CD4-positive, alpha-beta T cell treated with Interleukin-17A for 1 hour (primary cell): ENCODE measurements at places on chromosomes 7 and 10.

GRCh38 chr7:71627651-71628050 is 495.7 kb downstream of the GALNT17 start:
- no peak for DNase-seq

- no peak for DNase-seq
These were observed 102.2 kb upstream of the CTTNBP2 start for GRCh38 chr7:117975476-117975875.

- DNase-seq = no peak
These were observed 177.4 kb upstream of the PLXDC2 start for GRCh38 chr10:19638896-19639233.

DNA sequence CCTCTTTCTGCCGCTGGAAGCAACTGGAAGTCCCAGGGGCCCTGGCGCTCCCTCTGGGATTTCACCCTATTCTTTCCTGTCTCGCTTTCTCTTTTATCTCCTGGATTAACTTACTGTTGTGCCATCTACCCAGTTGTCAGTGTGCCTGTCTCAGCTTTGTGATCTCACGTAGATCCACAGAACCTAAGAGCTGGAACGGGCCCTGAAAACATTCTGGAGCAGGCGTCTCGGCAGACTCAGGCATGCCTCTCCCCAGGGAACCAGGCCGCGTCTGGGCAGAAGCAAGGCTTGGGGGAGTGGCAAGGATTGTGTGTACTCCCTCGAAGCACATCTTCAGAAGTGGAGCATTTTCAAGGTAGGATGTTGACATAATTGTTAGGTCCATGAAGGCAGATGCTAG is 87.2 kb downstream of the KCNMA1 start:
- no peak for DNase-seq

DNA sequence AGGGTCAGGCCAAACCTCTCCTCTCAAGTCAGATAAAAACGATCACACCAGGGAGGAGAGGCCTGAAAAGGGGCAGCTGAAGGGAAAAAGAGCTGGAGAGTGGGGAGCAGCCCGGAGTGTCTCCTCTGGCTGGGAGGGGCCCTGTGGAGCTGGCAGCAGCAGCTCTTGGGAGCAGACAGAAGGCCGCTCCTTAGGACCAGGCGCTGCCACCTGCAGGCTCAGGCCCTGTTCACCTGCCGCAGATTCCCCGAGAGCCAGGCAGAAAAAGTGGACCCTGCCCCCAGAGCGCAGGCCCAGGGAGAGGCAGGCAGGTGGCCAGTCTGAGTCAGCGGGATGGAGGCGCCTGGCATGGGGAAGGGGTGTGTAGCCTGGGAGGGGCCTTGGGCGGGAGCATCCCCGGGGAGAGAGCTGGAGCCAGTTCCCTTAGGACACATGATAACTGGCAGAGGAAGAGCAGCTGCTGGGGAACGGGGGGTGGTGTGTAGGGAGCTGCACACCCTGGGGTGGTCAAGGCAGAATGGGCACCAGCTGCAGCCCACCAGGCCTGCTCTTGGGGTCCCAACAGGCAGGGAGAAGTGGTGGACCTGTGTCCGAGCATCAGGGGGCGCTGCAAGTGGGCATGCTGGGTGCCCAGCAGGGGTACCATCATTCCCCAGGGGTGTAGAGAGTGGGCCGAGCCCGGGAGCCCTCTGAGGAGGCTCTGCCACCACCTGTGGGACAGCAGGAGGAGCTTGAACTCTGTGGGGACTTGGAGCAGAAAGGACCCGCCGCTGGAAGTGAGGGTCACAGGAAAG is 177.2 kb upstream of the RHEB start:
- no peak for DNase-seq

GRCh38 chr7:75993689-75994387 is 557 bp downstream of the TMEM120A start:
- DNase-seq = peak; percentile 14

DNA sequence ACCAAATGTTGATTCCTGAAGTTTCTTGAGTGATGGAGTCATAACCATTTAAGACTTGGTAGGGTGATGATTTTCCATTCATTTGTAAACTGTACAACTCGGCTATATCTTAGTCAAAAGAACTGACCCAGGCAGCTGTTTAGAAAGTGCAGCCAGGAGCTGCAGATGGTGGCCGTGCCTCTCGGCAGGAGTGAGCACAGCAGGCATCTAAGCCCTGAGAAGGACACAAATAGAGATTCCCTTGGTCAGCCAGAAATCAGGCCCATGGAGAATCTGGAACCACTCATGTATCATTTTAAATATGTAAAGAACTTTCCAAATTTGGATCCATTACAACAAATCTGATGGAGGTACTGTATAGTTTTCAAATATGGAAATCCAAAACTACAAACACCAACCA is 177.0 kb upstream of the AKR1E2 start:
- no peak for DNase-seq

GRCh38 chr7:108112683-108113082 is 17.5 kb downstream of the LAMB4 start:
- no peak for DNase-seq

DNA sequence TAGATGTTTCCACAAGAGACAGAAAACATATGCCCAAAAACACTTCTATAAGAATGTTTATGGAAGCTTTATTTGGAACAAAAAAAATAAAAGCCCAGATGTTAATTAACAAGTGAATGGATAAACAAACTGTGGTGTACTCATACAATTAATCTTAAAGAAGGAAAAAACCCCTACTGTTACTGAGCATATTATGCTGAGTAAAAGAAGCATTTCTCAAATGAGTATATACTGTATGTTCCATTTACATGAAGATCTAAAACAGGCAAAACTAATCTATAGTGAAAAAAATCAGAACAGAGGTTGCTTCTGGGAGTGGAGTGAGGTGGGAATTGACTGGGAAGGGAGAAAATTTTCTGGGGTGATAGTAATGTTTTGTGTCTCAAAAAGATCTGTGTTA is 15.5 kb upstream of the ANK3 start:
- no peak for DNase-seq

DNA sequence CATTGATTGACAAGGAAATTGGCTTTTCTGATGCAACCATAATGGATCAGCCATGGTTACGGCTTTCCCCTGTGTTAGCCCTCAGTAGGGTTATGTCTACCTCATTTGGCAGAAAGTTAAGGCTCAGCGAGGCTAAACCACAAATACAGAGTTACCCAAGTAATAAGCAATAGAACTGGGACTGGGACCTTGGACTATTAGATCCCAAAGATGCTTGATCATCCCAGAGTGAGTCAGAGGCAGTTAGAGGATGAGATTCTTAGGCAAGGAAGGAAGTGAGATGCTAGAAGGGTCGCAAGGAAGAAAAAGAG is 401.4 kb downstream of the TNS3 start:
- DNase-seq = no peak

DNA sequence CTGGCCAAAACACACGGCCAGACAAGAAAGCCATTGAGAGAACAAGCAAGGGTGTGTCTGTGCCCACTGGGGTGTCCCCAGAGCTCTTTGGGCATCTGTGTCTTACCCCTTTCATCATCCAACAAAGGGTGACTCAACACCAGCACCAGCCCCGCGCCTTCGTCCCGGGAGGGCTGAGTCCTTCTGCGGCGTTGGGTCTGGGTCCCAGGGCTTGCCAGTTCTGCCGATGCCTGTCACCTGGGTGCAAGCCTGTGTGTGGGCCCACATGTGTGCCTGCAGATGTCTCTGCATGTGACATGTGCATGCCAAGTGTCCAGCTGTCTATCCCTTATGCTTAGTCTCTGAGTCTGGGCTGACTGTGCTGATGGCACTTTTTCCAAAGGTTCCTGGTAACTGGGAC is 24.4 kb upstream of the ELN start:
- no peak for DNase-seq

DNA sequence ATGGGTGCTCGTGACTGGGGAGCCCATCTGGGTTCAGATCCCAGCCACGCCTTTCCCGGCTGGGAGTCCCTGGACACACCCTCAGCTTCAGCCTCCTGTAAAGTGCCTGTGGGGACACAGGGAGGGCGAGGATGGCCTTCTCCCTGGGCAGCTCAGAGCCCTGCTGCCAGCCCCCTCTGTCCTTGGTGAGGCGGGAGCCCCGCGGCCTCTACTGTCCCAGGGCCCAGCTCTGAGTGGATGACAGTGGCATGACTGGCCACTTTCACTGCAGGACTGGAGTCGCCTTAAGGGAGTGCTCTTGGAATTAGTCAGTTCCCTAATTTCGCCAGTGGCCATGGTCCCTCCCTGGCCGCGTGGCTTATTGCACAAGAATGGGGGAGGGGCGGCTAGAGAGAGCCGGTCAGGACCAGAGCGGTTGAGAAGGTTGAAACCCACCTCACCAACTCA is 4.6 kb downstream of the BRI3 start:
- no peak for DNase-seq

DNA sequence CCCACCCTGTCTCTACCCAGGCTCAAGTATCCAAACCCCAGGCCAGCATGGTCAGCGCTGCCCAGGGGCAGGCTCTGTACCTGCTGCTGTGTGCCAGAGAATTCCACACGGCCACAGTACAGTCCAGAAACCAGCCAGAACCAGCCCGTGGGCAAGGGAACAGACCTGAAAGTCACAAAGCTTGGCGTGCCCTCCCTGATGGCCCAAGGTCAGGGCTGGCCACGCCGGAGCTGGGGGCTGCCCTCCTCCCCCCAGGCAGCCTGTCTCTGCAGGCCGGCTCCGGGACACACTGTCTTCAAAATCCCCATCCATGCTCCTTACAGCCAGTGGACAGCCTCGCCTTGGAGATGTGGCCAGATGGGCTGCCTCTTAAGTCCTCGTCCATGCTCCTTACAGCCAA is 78.4 kb downstream of the CTBP2 start:
- no peak for DNase-seq

DNA sequence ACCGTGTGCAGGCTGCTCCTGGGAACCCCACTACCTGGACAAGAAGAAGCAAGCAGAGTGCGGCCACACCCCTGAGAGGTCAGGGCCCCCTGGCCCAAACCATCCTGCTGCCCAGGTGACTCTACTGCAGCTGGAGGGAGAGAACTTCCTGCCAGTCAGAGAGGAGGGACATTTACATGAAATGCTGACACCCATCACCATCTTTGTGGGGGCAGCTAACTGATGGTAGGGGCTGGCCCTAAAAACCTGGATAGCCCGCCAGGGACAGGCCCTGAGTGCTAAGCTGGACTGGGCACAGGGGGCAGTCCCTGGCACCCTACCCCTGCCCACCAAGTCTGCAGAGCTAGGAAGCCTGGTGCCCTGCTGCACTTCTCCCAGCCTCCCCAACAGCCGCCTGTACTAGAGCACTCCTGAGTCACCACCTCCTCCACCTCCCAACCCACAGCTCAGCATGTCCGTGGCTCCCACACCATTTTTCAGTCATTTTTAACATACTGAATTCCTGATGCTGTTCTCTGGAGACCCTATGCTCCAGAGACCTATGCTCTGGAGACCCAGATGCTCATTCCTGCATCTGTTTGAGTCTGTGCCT is 27.5 kb downstream of the DPCD start:
- DNase-seq = no peak

- no peak for DNase-seq
These were observed 84.1 kb downstream of the MDFIC start for GRCh38 chr7:115005953-115006352.

DNA sequence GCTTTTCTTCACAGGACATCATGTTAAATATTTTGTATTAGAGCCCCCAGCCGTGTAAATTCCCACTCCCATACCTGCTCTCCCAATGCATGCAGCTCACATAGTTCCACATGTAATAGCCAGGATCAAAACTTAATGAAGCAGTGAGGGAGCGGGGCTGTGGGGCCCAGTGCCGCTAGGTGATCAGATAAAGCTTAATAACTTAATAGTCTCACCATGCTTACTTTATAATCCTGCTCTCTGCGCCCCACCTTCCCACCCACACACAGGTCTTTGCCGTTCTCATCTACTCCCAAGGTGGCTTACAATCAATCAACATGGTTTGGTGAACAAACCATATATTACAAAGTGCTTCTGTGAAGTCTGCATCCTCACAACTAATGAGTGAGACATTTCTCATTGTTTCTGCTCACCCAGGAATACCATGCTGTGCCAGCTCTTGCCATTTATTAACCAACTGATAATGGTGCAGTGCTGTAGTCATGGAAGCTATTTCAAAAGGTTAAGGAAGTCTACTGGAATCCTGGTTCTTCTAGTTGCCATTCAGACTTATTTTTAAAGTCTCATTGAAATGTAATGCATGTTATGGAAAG is 156.4 kb downstream of the CTTNBP2 start:
- DNase-seq = no peak

GRCh38 chr7:17498230-17498629 is 199.8 kb downstream of the AHR start:
- DNase-seq = no peak

- no peak for DNase-seq
These were observed 229.5 kb downstream of the GATA3 start for GRCh38 chr10:8283986-8284385.

GRCh38 chr10:77687621-77688020 is 50.0 kb upstream of the KCNMA1 start:
- DNase-seq = no peak

DNA sequence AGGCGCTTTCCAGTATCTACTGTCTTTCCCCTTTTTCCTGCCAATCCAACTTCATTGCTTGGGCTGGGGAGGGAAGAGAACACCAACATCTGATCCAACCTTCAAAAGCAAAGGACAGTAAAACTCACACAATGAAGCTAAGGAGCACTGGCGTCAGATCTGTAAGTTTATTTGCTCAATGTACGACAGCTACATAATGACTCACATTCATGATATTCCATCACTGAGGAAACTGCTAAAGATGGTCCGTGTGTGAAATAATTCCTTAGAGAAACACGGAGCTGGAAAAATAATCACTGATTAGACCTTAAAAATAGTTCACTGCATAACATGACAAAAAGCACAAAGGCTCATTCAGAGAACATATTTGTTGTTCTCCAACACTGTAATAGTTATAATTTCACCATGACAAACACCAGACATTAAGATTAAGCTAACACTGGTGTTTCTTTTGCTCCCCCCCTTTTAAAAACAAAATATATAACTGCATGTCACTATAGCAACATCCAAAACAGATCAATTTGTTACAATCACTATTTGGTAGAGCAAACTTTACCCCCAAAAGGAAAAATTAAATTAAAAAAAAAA is 24.3 kb downstream of the HSPB1 start:
- no peak for DNase-seq

GRCh38 chr10:18680754-18681153 is 21.5 kb downstream of the ARL5B start:
- DNase-seq = no peak

- no peak for DNase-seq
These were observed 209.6 kb downstream of the PTPRN2 start for GRCh38 chr7:158377800-158378623.

DNA sequence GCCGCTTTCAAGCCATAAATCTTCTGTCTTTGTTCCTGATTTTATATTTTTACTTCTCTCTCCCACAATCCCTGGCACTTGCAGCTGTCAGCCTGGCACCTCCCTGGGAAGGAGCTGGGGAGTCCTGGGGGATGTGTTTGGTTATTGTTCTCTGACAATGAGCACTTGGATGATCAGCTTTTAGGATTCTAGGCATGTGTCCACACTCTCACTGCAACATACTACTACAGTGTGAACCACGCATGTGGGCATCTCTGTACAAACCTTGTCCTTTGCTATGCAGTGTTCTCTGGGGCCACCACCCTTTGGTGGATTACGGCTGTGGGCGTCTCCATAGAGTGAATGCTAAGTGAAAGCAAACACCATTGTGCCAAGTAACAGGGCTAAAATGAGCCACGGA is 168.4 kb upstream of the KMT2E start:
- DNase-seq = no peak
